ENCODE measurements at places on chromosomes 6 and 20.

DNA sequence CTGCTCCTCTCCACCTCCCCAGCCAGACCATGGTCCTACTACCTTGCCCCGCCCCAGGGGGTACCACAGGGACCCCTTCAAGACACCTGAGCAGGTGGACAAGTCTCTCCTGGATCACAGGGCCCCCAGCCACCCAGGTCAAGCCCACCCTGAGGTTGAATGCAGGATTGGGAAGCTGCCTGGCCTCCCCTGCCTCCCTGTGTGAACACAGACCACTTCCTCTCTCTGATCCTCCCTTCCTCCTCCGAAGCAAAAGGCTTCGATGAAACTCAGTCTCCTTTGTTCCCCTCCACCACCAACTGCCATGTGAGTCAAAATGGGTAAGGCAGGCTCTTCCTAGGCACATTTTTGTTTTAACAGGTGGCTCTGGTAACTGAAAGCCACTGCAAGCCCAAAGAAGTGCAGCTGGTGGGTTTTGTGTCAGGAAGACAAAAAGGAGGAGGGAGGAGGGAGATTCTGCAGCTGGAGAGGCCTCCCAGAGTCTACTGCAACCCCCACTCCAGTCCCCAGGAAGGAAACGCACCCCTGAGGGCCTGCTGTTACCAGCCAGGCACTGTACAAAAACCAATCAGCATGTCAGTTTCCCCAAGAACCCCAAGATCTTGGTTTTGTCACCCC lies 5.4 kb downstream of the ADA start:
- H3K27me3 ChIP-seq: no peaks in the 10 kb centered on the region
- H3K27ac ChIP-seq: peak overlapping the region; percentile 28
- no peaks in the 10 kb centered on the region for H3K36me3 ChIP-seq
- peaks cover 27% of the 10 kb centered on the region for H3K4me1 ChIP-seq
- peak; percentile 61 for DNase-seq

GRCh38 chr6:50097966-50098640 lies 48.4 kb upstream of the DEFB112 start:
- no peaks in the 10 kb centered on the region for H3K4me1 ChIP-seq
- no peaks in the 10 kb centered on the region for H3K27me3 ChIP-seq
- no peak overlapping the region for H3K27ac ChIP-seq
- no peak overlapping the region for H3K4me3 ChIP-seq
- H3K36me3 ChIP-seq: no peaks in the 10 kb centered on the region
- no peak for DNase-seq

DNA sequence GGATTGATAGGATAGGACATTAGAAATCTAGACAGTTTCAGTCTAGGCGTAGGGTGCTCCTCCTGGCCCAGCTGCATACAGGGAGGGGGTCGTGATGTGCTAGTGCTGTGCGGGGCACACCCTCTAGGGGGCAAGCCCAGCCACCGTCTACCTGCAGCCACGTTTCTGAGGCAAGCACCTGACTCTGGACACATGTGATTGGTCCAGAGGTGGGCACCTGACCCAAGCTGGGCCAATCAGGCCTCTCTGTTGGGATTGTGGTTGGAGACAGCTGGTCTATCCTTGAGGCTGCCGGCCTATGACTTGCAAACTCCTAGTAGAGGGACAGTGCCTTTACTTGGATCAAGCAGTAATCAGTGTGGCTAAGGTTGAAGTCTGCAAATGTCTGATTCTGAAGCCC lies 317.1 kb downstream of the BMP7 start:
- no peak overlapping the region for H3K4me3 ChIP-seq
- no peaks in the 10 kb centered on the region for H3K36me3 ChIP-seq
- no peak for DNase-seq
- no peaks in the 10 kb centered on the region for H3K27me3 ChIP-seq
- H3K4me1 ChIP-seq: no peaks in the 10 kb centered on the region

DNA sequence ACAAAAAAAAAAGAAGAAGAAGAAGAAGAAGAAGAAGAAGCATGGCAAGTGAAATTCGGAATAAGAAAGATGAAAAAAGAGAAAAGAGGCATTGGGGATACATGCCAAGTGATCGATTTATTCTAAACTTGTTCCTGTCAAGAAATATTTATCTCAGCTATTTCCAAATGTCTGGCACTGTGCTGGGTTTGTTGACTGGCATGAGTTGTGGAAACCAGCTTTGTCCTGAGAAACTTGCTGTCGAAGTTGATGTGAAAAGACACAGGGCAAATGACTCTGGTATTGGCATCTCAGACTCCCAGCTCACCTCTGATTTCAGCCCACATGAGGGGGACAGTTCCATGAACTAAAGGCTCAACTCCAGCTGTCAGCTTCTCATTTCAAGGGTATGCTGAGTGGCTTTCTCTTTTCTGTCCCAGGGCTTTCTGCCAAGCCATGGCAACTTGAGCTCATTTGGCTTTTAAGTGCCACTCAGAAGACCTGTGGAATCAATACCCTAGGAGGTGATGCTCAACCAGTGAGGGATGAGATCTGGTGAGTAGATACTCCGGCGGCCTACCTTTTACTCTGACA lies 253.3 kb upstream of the JAG1 start:
- H3K36me3 ChIP-seq: no peaks in the 10 kb centered on the region
- no peak for DNase-seq
- no peaks in the 10 kb centered on the region for H3K4me1 ChIP-seq
- H3K27me3 ChIP-seq: no peaks in the 10 kb centered on the region
- H3K4me3 ChIP-seq: no peak overlapping the region

DNA sequence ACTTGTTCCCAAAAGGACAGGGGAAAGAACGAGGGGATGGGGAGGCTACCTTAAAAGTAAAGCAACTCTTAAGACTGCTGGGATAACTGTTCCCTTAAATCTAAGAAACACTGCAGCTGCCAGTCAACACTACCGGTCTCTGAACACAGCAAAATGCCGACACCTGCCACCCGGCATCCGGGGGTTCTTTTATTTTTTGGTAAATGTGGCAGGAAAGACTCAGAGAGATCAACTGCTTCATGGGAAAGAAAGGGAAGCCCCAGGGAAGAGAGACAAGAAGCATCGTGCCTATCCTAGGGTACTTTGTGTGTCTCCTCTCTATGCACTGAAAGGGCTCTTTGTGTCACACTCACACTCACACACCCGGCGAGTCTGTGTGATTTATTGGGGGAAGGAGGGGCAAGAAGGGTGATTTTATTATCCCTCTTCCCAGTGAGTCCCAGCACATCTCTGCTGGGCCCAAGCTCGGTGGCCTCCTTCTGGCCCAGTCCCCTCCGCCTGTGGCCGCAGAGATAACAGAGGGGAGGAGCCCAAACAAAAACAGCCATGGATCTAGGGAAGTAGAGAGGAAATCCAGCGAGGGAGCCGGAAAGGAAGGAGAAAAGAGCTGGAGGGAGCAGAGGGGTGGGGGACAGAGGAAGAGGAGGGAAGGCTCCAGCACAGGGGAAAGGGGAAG lies 1.4 kb downstream of the FYN start:
- no peaks in the 10 kb centered on the region for H3K27me3 ChIP-seq
- H3K4me3 ChIP-seq: peak overlapping the region; percentile 55
- H3K36me3 ChIP-seq: no peaks in the 10 kb centered on the region
- no peak for DNase-seq
- peak overlapping the region; percentile 62 for H3K27ac ChIP-seq

DNA sequence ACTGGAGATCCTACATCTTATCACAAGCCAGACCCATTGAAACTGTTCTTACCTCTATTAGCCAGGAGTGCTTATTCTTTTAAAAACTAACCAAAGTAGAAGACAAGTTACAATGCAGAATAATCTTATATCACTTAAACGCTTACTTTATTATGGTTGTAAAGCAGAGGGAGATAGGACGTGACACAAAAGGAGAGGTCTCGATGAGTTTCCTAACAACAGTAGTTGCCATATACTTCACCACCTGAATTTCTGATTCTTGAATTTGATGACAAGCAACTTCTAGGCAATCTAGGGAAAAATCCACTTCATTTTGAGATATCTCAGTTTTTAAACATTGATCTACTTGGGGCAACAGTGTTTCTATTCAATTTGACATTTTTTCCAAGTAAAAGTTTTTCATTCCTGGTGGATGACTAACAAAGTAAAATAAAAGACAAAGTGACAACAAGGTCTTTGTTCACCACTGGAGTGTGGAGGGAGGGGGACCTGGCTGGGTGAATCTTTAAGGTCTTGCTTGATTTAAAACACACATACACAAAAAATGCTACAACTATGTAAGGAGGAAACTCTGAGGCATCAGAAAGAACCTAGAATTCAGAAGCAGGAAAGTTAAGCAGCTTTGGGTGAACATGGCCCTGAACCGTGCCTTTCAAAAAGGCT lies 110.9 kb downstream of the SMLR1 start:
- H3K4me1 ChIP-seq: no peaks in the 10 kb centered on the region
- no peak for DNase-seq
- H3K27ac ChIP-seq: no peak overlapping the region
- no peaks in the 10 kb centered on the region for H3K36me3 ChIP-seq

- no peak overlapping the region for H3K4me3 ChIP-seq
- no peak for DNase-seq
- no peaks in the 10 kb centered on the region for H3K4me1 ChIP-seq
- no peaks in the 10 kb centered on the region for H3K36me3 ChIP-seq
- H3K27ac ChIP-seq: no peak overlapping the region
Measured at GRCh38 chr6:168014428-168014827, 17.0 kb downstream of the KIF25 start.

Measured in kidney (tissue), 22 donors.